Cardiac septum (tissue), 1 donor: ENCODE measurements at places on chromosomes 6 and 20. TPM values are rescaled to one million over a fixed set of nuclear protein-coding genes. Genes with fewer than 3 reads are reported as not detected.

DNA sequence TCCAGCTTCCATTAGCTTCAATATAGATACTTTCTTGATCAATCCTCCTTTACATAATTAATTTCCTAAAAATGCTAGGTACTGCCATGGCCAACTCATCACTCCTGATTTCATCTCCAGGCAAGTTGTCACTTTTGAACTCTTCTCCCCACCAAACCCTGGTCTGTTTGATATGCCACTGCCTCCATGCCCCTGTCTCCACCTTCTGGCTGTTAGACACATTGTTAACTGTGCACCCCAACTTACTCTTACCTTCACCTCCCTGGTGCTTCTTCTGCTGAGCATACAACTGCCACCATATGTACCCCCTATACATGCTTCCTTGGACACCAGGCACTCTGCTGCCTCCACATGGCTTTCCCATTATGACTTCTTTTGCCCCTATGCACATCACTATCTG is 21.9 kb upstream of the AIG1 start:
- no peak for DNase-seq

- DNase-seq = no peak
Measured at GRCh38 chr6:136521427-136521826, 28.8 kb downstream of the MAP7 start.

DNA sequence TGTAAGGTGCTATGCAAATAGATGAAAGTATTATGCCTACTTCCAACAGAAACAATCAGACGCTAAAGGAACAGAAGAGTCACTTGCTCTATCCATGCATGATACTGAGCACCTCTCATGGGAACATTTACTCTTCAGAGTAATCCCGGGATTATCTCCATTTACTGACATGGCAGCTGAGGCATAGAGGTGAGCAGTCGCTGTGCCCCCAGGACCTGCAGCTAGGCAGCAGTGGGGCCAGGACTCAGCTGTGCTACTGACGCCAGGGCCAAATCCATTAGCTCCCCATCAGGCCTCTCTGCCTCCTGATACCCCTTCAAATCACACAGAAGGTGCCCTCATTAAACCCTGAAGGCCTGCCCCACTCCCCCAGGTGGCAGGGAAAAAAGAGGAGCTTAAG is 51.9 kb downstream of the TRAM2 start:
- DNase-seq = no peak

- DNase-seq = no peak
Measured at GRCh38 chr6:14123386-14124111, 6.0 kb downstream of the CD83 start.

DNA sequence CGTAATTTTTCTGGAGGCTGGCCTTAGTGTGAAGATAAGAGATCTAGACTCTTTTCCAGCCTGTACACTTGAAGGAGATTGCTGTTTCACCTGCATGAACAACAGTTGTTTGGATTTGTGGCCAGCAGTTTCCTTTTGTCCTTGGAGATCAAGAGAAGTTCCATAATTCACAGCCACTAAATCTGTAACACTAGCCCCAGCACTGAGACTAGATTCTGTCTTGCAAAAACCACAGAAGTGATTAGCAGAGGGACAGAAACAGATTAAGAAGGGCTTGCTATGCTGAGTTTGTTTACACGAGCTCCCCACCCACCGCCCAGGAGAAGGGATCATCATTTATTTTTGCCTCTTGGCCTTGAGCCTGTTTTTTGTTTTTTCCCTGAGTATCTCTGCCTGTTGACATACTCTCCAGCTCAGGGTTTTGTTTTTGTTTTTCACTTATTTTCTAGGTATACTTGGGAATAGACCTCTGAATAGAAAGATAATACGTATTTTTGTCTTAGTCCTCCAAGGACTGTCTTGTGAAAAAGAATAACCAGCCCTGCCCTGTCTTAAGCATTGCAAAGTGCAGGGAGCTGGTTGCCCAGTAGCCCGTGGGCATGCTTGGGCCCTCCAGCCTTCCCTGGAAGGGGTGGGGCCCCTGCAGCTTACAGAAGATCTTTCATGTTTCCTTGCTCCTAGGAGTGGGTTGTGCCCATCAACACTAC is 93.1 kb upstream of the SOX4 start:
- no peak for DNase-seq

DNA sequence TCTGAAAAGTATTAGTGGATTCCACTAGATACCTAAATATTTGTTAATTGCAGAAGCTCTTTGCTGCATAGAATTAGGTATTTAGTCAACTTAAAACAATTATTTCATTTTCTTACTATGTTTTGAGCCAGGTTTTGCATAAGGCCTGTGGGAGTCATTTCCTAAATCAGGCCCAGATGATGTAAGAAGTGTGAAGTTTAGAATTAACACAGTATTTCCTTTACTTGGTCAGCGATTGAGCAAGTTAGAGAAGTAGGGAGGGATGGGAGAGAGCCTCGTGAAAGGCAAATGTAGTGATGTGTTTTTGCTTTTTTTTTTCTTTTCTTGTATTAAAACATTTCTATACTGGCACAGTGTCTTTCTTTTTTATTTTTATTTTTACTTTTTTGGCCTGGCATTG is 711.1 kb downstream of the HDGFL1 start:
- DNase-seq = no peak

DNA sequence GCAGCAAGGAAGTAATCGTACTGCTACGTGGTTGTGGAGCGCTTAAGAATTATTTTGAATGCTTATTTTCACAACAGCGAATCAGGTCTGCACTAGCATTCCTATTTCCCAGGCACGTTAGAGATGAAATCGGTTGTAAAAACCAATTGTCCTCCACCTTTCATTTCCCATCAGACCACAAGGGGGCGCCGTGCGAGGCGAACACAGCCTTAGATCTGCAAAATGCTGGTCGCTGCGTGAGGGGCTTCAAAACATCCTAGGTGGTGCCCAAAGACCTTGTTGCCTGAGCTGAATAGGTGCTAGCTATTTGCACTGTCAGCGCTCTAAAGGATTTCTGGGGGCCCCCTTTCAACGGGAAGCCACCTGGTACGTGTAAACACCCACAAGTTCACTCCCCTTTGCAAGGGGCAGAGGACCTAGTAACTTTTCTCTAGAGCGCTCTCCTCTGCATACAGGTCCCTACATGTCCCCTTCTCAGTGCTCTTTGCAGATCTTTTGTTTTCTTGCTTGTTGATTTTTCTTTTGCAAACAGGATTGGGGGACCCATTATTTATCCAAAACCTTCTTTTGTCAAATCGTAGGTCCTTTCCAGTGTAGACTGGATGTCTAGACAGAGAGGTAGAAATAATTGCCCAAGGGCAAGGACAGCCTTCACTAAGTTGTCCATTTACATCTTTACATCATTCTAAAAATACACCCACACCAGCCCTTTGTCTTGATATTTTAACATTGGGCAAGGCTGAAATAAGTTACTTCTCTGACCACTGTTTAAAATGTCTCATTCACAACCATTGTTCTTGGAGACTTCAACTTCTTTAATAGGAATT is 59.8 kb downstream of the NEDD9 start:
- peak; percentile 84 for DNase-seq

DNA sequence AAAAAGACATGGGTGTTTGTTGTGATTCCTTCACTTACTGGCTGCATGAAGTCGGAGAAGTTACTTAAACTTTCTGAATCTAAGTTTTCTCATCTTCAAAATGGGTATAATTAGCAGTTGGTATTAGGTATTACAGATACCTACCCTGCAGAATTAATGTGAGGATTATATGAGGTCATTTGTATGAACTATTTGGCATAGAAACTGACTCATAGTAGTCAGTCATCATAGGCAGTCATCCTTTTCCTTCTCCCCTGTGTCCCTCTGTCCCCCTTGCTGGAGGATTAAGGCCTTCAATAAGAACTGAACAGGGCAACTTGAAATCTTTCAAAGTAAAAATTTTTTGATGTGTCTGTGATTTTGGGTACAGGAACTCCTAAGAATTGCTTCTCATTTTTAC is 26.3 kb downstream of the RALGAPB start:
- no peak for DNase-seq

DNA sequence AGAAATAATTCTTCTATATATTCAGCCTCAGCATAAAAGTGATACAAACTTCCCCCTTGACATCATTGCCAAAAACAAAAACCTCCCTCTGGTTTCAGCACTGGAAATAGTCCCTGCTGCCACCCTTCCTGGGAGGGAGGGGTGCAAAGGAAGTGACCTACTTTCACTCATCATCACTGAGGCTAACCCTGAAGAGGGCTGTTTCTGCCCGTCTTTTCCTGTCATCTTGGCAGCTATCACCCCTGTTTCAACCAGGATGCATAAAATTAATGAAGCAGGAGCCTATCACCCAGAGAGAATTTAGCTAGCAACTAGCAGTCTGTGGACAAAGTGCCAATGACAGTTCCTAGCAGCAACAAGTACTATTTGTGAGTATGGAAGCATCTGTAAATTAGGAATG is 397.8 kb downstream of the LAMA2 start:
- no peak for DNase-seq

DNA sequence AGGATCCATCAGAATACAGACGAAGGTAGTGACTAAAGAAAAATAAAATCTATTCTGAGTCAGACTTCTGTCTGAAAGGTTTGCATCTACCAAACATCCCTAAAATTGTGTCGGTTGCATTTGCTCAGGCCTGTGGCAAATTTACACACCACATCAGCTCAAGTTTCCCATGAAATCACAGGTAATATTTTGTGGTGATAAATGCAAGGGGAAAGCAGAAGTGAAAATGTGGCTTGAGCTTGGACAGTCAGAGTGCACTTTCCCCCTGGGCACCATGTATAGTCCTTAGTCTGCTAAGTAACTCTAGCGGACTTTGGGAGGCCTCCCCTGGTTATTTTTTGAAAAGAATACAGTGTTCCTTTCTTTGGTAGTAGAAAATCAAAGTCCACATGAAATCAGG is 159.1 kb downstream of the PKHD1 start:
- DNase-seq = no peak

GRCh38 chr20:48277266-48277665 is 492.0 kb upstream of the SULF2 start:
- no peak for DNase-seq

The MYLK4 gene
- total RNA-seq = 0.51 TPM

The PTCRA gene
- total RNA-seq = not detected

DNA sequence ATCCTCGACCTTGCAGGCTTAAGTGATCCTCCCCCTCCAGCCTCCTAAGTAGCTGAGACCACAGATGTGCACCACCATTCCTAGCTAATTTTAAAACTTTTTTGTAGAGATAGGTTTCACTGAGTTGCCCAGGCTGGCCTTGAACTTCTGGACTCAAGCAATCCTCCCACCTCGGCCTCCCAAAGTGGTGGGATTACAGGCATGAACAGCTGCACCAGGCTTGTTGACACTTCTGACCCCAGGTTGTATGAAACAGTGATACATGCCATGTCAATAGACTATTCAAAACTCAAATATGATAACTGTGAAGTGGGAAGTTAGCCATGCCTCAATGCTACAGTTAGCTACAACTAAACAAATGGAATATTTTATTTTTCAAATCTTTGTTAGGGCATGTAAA is 20.1 kb upstream of the SHLD1 start:
- DNase-seq = no peak

GRCh38 chr20:9742821-9743220 is 96.1 kb downstream of the PAK5 start:
- no peak for DNase-seq

- DNase-seq = no peak
Measured at GRCh38 chr6:149419696-149420404, 19.8 kb downstream of the SUMO4 start.

DNA sequence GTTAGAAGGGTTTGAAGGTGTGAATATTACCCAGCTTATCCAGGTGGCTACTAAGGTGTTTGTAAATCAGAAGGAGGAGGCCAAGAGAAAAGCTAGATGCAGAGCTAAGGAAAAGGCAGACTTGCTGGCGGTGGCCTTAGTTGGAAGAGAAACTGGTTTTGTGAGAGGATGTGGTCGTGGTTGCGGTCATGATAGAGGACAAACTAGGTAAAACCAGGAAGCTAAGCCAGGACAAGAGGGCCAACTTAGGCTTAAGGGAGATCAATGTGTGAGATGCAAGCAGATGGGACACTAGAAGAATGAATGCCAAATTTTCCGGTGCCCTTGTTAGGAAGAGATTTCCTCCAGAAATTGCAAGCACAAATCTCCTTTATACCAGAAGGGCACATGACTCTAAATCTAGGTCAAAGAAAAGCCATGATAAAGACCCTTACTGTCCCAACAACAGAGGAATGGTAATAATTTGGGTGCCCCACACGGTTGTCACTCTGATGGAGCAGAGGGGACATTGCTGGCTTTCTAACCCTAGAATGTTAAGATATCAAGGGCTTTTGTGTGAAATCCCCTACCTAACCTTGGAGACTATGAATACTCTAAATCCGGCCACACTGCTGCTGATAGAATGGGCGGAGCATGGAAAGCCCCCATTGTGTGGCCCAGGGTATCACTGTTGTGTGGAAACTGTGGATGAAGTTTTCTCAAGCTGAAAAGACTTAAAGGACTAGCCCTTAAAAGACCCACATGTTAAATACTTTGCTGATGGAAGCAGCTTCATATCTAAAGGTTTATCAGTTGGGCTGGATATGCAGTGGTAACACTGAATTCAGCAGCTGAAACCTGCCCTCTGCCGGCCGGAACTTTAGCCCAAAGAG is 7.8 kb downstream of the IL22RA2 start:
- no peak for DNase-seq

The GDAP1L1 gene
- 0.67 TPM for total RNA-seq

DNA sequence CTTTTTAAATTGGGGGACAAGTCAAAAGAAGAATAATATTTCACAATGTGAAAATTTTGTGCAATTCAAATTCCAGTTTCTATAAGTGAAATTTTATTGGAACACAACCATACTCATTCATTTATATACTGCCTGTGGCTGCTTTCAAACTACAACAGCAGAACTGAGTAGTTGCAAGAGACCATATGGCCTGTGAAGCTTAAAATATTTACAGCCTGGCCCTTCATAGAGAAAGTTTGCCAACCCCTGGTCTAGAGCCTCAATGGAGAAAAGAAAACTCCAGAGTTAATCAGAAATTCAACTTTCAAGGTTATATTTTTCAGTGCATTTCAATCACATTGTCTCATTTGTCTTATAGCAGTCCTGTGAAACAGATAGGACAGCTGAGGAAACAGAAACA is 26.6 kb upstream of the FBXO9 start:
- no peak for DNase-seq

GRCh38 chr6:80501636-80502035 is 395.2 kb downstream of the BCKDHB start:
- DNase-seq = no peak

GRCh38 chr6:90286884-90287488 is 9.7 kb downstream of the BACH2 start:
- DNase-seq = no peak

GRCh38 chr6:17962436-17963031 is 24.9 kb downstream of the KIF13A start:
- DNase-seq = peak; percentile 90

- DNase-seq = no peak
Measured at GRCh38 chr6:127451388-127451787, 7.8 kb downstream of the KIAA0408 start.

The MRS2 gene
- 38.7 TPM for total RNA-seq

DNA sequence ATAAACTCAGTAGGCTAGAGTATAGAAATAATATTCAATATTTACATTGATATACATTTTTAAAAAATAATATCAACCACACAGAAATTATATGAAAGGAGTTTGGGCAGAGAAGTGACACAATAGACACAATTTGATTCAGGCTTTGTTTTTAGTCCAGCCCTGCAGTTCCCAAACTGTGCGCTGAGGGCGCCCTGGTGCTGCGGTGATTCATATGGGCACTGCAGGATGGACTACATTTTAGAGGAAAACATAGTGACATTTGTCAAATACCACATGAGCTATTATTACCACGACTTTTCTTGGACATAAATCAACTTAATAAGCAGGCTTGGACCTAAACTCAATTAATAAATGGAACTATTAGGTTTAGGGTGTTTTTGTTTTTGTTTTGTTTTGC is 364.3 kb upstream of the ID4 start:
- no peak for DNase-seq

GRCh38 chr20:16003310-16003709 is 569.9 kb downstream of the KIF16B start:
- no peak for DNase-seq
